Placental epithelial cell (primary cell): ENCODE measurements at places on chromosomes 11 and 22. TPM values are rescaled to one million over a fixed set of nuclear protein-coding genes. Genes with fewer than 3 reads are reported as not detected.

Gene ZBTB16
- 90.4 and 137 TPM in 2 replicates for total RNA-seq

Gene HSD17B12
- 22.8 and 56.7 TPM in 2 replicates for total RNA-seq

Gene NEAT1
- 141 and 249 TPM in 2 replicates for total RNA-seq

Gene TUBA8
- total RNA-seq: 0.39 and 0.87 TPM in 2 replicates

Gene MYO18B
- total RNA-seq: under 0.01 TPM in 1 of 2 replicates, not detected in the other

Gene CEP126
- total RNA-seq: 2.8 and 7.1 TPM in 2 replicates

Gene FJX1
- 0.79 and 6.5 TPM in 2 replicates for total RNA-seq

Gene CATSPERZ
- not detected in 2 replicates for total RNA-seq
